ENCODE measurements at places on chromosomes 6 and 20.

- DNase-seq: peak; percentile 26
Observed at GRCh38 chr20:36102809-36103596, 51.5 kb upstream of the EPB41L1 start.

DNA sequence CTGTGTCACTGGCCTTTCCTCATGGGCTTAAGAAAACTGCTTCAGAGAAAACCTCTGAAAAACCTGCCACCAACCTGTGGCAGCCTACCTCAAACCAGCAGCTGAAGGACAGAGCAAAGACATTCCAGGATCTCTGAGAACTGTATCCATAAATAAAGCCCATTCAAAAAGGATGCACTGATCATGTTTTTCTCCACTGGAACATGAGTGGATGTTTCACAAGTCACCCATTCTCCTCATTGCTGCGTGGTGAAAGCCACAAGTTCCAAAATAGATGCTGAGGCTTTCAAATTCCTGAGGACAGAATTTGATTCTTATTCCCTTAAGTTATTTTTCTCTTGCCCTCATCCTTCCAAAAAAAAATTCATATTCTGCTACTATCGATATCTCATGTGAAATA is 280.6 kb downstream of the KHDC1L start:
- no peak for DNase-seq

DNA sequence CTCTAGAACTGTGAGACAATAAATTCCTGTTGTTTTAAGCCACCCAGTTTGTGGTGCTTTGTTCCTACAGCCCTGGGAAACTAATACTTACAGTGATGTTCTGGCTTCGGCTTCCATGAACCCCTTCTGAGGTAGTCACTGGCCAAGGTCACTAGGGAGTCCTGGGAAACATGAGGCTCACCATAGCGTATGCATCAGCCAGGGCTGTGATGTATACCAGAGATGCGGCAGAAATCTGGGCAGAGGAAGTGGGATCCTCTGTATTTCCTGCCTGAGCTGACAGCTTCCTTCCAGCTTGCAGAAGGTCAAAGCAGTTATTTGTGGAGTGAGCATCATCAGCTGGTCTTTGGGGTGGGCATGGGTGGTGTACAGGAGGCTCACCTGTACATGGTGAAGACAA is 27.9 kb downstream of the KAT14 start:
- no peak for DNase-seq

GRCh38 chr6:109331081-109331480 is 51.2 kb downstream of the CD164 start:
- no peak for DNase-seq

DNA sequence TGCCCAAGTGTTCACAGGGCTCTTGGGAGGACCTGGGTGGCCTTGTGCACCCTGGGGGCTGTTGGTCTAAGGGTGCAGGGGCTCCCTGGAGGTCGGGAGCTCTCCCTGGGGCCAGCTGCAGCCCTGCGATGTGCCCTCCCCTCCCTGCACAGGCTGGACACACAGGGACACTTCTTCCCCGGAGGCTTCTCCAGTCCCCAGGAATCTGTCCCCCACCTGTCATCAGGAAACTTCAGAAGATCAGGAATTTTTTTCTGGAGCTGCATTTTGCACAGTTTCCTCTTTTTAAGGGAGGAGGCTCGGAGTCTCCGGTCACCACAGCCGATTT is 66.9 kb upstream of the BHLHE23 start:
- no peak for DNase-seq

GRCh38 chr6:72761761-72762160 is 139.9 kb downstream of the KCNQ5 start:
- DNase-seq: no peak

DNA sequence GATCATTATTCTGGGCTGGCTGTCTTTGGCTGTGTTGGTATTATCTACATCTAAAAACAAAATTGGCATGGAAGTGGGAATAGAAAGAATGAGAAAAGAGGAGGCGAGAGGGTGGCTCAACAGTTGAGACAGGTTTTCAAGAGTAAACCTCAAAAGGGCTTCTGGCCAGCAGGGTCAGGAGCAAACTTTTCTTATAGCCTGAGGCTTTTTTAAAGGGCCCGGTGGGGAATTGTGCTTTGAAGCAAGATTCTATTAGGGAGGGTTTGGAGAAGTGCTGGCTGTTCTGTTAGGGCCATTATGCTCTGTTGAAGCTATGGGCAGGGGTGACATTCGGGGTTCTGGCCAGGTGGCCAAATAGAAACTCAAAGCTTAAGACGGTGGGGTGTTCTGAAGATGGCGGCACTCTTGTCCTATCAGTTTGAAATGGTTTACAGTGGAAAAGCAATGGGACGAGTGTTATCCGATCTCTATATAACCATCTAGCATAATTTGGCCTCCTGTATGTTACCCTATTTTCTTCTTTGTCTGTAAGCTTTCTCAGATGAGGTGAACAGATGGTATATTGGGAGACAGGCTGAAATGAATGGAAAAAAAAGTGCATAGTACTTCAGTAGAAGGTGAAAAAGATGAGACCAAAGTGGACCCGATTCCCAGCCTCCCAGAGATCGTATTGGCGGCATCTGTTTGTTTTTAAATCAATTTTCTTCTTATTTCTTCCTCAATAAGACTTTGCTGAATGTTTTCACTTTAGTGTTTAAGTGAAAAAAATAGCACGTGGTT is 132.1 kb upstream of the CNR1 start:
- no peak for DNase-seq

GRCh38 chr20:37980876-37981275 is 52.4 kb downstream of the TTI1 start:
- no peak for DNase-seq

DNA sequence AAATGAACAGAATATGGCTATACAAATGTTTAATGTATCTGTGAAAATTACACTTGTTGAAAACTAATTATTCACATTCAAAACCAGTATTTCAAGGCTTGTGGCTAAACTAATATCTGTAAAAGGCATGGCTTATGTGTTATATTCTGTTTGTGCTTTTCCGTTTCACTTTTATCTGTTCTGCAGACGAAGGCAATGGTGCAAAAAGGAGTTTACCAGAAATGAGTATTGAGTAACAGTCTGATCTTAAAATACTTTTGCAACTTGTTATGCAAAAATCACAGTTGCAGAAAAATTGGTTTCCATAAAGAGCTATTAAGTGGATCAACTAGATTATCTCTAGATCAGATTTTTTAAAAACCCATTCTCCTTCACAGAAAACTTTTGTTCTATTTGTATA is 9.4 kb upstream of the STX11 start:
- DNase-seq: no peak

DNA sequence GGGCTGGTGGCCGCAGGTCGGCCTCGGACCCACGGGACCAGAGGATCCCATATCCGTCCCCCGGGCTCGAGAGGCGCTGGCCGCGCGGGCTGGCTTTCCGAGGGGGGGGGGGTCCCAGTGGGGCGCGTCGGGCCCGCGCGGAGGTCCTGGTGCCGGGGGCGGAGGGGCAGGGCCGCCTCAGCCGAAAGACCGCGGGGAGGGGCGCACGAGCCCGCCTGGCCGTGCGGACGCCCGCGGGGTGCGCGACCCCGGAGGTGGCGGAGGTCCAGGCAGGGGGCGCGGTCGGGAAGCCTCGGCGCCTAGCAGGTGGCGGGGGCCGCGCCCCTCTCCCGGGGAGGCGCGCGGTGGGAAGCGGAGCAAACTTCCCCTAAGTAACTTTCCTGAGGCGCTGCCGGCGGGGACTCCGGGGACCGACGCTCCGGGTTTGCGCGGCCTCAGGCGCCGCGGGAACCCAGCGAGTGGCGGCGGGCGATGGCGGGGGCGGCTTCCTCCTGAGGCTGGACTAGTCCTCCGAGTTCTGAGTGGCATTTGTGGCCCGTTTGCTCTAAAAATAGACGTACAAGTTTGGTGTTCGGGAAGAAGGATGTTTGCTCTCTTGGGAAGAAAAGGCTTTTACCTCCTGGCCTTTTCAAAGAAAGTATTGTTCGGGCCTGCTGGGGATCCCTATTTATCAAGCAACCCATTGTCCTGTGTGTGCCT is 26.5 kb upstream of the BTBD3 start:
- DNase-seq: peak; percentile 69

- peak; percentile 33 for DNase-seq
Observed at GRCh38 chr6:111874025-111874415, 768 bp upstream of the FYN start.

- DNase-seq: no peak
Observed at GRCh38 chr6:4134841-4135664, at the start of gene ECI2. TSS of gene ECI2 (minus strand) at chr6:4135575. CDS start at chr6:4135560, 15 bp downstream.

DNA sequence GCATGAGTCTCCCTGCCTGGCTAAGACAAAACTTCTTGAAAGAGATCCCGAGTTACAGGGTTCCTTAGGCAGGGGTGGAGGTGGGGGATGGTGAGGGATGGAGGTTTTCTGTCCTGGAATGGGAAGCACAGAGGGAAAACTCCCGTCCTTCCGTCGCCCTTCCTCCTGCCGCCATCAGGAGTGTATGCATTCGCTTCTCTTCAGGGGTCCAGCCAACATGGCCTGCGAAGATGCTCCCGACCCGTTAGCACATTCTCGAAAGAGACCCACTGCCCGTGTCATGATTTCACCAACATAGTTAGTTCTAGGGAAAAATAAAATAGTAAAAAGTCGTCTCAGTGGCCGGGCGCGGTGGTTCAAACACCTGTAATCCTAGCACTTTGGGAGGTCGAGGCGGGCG is 37.1 kb downstream of the KIF25 start:
- DNase-seq: peak; percentile 13

- no peak for DNase-seq
Observed at GRCh38 chr20:14820771-14821170, 483.4 kb upstream of the FLRT3 start.

DNA sequence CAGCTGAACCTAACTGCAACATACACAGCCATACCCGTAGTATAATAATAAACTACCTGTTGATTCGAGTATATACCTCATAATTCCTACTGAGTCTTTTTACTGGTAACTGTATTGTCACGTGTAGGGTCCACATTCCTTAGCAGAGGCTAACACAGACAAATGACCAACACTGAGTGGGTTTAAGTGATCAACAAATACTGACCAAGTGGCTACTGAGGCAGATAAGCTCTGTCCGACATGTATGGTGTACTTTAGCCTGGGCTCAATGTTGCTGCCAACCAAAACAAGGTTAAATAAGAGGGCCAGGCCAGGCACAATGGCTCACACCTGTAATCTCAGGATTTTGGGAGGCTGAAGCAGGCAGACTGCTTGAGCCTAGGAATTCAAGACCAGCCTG is 12.7 kb downstream of the ELOVL5 start:
- DNase-seq: no peak

GRCh38 chr6:107355659-107356058 is 103.7 kb downstream of the PDSS2 start:
- DNase-seq: no peak

- no peak for DNase-seq
Observed at GRCh38 chr20:19251958-19252357, 39.5 kb downstream of the SLC24A3 start.

GRCh38 chr6:1580109-1580508 is 29.6 kb upstream of the FOXC1 start:
- DNase-seq: no peak

DNA sequence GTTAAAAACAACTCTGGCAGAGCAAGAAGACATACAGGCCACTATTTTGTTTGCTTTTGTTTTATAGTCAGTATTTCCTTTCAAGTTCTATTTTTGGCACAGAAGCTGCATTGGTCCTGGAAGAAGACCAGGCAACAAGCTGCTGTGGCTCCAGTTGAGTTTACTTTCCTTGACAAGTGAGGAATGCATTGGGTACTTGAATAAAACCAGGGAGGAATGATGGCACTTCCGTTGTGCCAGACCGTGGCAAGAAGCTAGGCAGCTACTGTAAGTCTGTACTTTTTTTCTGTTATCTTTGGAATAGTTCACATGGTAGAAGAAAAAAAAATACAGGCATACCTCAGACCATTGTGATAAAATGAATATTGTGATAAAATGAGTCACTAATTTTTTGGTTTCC is 66.3 kb downstream of the NCOA3 start:
- DNase-seq: no peak

DNA sequence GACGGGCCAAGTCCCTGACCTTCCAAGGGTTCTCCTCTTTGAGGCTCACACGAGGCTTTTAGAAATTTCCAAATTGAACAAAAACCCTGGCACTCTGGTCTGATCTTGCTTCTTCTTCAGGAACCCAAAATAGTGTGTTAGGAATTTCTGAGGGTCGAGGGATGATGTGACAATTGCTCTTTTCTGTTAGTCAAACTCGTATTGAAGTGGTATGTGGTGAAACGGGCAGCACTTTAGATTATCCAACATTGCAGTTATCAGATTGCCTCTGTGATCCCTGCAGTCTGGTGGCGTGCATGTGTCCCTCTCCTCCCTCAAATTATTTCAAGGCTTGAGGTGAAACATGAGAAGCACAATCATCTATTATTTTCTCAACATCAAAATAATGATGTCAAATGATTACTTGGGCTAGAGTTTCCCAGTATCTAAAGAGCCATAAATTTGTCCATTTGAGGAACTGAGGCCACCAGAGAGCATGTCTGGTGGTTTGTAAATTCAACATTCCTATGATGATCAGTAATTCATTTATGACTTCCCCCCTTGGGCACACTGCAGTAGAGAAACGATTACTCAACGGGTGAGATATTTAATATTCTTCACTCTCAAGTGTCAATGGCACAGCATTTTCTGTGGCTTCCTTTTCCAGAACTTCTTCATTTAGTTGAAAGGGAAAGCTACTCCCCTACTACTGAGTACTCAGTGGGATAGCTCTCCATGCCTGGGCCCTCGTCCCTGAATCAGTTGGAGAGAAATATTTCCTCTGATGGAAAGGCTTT is 308.6 kb upstream of the MAP3K7 start:
- no peak for DNase-seq

DNA sequence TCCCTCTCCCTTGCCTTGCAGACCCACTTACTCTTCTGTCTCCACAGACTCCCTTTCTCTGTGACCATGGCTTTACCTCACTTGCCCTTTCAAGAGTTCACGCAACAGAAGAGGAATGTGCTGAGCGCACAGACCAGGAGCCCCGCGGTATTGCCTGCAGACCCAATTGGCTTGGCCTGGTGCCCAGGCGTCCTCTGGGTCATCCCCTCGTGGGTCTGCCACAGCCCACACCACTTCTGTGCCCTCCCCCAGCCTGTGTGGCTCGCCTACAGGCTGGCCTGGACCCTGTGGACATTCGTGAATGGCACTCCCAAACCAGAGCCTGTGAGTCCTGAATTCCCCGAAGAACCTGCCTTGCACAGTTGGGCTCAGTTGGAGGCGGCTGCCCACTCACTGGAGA is 15.3 kb upstream of the NINL start:
- DNase-seq: no peak

GRCh38 chr20:32153156-32153665 is 43.7 kb downstream of the TM9SF4 start:
- no peak for DNase-seq

DNA sequence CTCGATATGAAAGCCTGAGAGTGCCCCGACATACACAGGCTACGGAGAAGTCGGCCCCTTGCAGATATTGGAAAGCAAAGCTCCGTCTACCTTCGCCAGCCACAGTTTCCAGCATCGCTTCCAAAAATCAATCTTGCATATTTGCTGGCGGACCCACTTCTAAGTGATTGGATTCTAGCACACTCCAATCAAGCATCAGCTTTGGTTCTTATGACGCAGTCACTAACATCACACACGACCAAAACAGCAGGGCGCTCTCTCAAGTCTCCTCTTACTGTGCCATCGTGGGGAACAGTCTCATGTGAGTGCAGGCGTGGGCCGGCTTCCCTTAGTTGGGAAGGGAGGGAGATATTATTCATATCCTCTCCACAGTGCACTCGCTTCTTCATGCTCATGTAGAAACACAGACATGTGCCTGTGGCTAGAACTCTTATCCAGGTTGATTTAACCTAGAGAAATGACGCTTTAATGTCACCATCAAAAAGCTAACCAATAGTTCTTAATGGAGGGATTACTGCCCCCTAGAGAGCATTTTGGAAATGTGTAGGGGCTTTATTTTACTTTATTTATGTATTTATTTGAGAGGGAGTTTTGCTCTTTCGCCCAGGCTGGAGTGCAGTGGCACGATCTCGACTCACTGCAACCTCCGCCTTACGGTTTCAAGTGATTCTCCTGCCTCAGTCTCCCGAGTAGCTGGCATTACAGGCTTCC is 229.8 kb downstream of the SOD2 start:
- DNase-seq: no peak

Data from testis (tissue), 5 donors.